Vagina (tissue), 2 donors: ENCODE measurements at places on chromosomes 13 and 19.

DNA sequence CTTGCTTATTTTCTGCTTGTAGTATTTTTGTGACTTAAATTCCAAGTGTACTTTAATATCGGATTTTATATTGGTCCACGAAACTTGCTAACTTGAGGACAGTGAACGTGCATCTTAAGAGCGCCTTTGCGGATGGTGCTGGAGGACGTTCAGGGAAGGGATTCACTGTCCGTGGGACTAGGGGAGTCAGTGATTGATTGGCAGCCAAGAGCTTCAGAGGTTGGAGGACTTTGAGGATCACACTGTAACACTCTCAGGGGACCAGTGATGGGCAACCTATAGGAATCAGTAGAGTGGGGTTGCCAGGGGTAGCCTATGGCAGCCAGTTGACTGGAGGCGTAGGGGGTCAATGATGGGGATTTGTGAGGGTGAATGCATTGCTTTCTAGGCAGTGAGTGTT is 516 bp downstream of the ZNF175 start:
- H3K27me3 ChIP-seq: no peaks in the 10 kb centered on the region
- no peak for DNase-seq
- H3K36me3 ChIP-seq: peaks cover 14% of the 10 kb centered on the region
- H3K4me1 ChIP-seq: peaks cover 24% of the 10 kb centered on the region
- H3K27ac ChIP-seq: peak overlapping the region; percentile 57

GRCh38 chr19:788983-789700 is 8.1 kb upstream of the PTBP1 start:
- no peak overlapping the region for H3K4me3 ChIP-seq
- peaks cover 17% of the 10 kb centered on the region for H3K4me1 ChIP-seq
- DNase-seq: no peak
- no peaks in the 10 kb centered on the region for H3K36me3 ChIP-seq
- no peaks in the 10 kb centered on the region for H3K27me3 ChIP-seq

DNA sequence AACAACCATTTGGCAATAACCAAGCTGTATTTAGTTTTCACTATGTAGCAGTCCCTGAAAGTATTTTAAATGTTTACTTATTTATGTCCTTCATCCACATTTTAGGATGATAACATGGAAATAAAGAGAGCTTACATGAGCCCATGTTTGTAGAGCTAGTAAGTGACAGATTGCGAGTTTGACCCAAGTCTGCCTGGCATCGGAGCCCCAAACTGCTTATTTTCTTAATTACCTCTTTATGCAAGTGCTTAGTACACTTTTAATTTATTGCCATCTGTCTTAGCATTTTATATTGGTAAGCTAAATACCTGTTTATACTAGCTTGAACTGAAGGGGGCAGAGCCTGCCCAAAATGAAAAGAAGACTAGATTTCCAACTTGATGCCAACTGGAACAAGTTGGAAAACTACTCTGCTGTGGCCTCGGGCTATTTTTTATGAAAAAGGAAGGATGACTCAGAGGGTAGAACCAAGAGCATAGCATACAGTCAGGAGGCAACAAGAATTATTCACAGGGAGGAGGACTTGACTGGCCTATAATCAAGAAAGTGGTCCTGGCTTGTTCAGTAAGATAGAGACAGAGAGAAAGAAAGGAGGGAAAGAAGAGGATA is 150.2 kb downstream of the NDFIP2 start:
- no peak for DNase-seq
- no peaks in the 10 kb centered on the region for H3K27me3 ChIP-seq
- H3K4me3 ChIP-seq: no peak overlapping the region
- no peak overlapping the region for H3K27ac ChIP-seq

DNA sequence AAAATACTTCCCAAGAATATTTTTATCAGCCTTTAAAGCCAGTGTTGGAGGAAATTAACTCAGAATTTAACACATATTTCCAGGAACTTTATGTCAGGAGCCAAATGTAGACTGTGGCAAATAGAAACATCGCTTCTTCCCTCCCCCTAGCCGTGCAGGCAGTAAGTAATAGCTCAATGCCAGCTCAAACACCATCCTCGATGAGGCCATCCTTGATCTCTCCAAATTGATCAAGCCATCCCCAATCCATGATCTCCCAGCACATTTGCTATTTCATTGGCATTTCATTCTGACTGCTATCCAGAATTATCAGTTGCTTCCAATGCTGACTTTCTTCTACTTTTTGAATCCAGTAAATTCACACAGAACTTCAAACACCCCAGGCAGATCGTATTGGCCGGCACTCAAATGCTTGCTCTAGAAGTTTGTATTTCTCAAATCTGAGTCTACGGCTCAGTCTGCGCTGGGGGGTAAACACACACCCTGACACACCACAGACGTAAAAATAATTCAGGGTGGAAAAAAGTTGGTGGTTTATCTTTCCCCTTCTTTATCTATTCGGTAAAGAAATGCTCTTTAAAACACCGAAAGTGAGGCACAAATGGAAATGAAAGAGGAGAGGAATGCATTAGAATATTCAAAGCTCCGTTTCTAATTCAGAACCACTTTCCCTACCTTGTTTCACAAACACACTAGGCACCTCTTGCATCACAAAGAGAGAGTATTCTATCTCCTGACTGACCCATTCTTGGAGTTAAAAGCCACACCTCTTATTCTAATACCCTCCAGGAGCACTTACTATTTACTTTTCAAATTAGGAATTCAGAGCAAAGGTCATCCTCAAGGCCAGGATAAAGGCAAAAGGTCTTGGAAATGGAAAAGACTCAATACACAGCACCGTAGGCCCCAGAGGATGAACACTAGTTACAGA is 991 bp downstream of the OBI1 start:
- H3K27me3 ChIP-seq: no peaks in the 10 kb centered on the region
- no peak for DNase-seq
- H3K4me1 ChIP-seq: peaks cover 11% of the 10 kb centered on the region
- H3K27ac ChIP-seq: peak overlapping the region; percentile 64
- H3K4me3 ChIP-seq: peak overlapping the region; percentile 93
- no peaks in the 10 kb centered on the region for H3K36me3 ChIP-seq

DNA sequence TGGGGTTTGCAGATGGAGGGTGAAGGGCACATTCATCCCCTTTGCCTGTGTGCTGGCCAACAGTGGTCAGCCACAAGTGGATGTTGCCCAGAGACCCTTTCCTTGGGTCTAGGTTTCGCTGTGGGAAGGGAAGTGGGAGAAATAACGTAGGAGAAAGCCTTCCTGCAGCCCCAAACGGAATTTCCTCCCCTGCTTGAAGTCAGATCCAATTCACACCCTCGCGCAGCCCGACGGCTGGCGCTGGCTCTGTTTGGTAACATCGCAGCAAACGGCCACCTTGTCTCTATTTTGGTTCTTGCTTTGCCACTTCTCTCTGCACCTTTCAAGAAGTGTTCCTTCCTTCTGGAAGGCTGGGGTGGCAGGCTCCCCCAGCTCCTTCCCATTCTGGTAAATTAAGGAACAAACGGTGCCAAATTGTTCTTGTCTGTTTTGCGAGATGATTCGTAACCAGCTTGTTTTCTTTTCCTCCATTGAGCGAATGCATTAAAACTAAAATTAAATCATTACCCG is 45.4 kb downstream of the CHST8 start:
- H3K4me3 ChIP-seq: no peak overlapping the region
- no peaks in the 10 kb centered on the region for H3K4me1 ChIP-seq
- DNase-seq: peak; percentile 67
- no peaks in the 10 kb centered on the region for H3K36me3 ChIP-seq
- H3K27me3 ChIP-seq: no peaks in the 10 kb centered on the region
